Stimulated activated CD4-positive, alpha-beta T cell treated with anti-CD3 and anti-CD28 coated beads, TNF-alpha, amount 100 ng/mL, for 1 hour (primary cell): ENCODE measurements at places on chromosomes 3 and 15.

GRCh38 chr15:72521682-72522081 lies 47.6 kb downstream of the ARIH1 start:
- DNase-seq = no peak

DNA sequence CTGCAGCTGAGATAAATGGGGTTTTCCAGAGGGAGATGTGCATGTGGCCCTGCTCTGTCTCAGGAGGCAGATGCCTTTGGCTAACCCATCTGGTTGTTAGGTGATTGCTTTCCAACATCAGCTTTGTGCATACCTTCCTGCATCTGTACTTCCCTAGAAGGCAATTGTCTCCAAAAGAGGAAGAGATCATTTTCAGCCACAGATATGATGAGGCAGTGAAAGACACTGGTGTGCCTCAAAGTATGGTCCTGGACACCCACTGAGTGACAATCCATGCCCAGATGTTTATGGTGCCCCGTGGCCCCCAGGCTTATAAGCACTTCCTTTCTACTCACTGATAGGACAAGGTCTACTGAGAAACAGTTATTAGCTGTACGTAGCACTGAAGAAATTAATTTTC lies 117.5 kb upstream of the NR2F2 start:
- no peak for DNase-seq

- DNase-seq = no peak
Observed at GRCh38 chr3:52438579-52439425, 6.1 kb downstream of the SEMA3G start.

DNA sequence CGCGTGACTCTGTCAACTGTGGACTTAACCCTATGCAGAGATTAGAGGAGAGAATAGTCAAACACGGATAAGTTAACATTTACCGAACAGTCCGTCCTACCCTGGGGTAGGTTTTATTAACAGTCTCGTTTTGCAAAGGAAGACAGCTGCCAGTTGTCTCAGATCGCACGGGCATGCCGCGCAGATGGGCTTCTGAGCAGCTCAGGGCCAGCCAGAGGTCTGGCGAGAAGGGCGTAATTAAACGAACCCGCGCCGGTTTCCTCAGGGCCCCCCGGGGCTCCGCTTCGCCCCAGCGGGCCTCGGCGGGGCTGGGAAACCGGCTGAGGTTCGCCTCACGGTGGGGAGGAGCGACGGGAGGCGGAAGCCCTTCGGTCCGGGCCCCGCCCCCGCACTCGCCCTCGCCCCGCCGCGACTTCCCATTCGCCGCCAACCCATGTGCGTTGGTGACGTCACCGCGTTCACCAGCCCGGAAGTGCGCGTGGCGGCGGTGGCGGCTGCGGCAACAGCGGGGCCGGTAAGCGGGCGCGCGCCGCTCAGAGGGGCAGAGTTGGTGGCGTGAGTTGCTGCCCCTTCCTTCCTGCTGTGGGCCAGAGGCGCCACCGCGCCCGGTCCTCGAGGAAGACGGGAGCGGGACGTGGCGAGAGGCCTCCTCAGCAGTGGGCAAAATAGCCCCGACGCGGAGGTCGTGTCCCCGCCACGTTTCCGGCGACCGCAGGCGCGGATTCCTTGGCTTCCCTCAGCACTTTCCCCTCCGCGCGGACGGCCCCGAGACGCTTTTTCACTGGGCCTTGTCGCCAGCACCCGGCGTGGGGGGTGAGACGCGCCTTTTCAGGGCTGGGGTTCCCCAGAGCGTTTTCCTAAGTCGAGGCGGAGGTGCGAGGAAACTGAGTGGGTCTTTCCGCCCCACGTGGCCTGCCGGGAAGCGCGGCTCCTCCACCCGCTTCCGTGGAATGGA lies at the start of gene TRNT1:
TRNT1 (plus strand) TSS at position 464 of the 955 bp plus-strand sequence. CDS start 2,101 bp downstream, outside the sequence.
- peak; percentile 86 for DNase-seq

- peak; percentile 31 for DNase-seq
Observed at GRCh38 chr15:38696109-38696727, 131.6 kb upstream of the RASGRP1 start.

GRCh38 chr3:17686613-17687012 lies 55.8 kb downstream of the TBC1D5 start:
- DNase-seq = no peak
